ENCODE measurements at places on chromosomes 1 and 21. TPM values are rescaled to one million over a fixed set of nuclear protein-coding genes. Genes with fewer than 3 reads are reported as not detected.

Gene WNT3A
- total RNA-seq, result not detected

Gene THEM5
- total RNA-seq, result not detected

Gene GUCA2A
- total RNA-seq, result not detected

Gene FLG2
- not detected for total RNA-seq

Gene RHBDL2
- total RNA-seq, result not detected

Gene PTPN7
- 1.2 TPM for total RNA-seq

Gene TFF2
- not detected for total RNA-seq

- DNase-seq, result no peak
These were observed 265.2 kb upstream of the B3GALT2 start for GRCh38 chr1:193451606-193452005.

GRCh38 chr1:78255383-78255782 lies 209.6 kb downstream of the GIPC2 start:
- DNase-seq, result no peak

- no peak for DNase-seq
These were observed 140.0 kb downstream of the OMA1 start for GRCh38 chr1:58406301-58407071.

DNA sequence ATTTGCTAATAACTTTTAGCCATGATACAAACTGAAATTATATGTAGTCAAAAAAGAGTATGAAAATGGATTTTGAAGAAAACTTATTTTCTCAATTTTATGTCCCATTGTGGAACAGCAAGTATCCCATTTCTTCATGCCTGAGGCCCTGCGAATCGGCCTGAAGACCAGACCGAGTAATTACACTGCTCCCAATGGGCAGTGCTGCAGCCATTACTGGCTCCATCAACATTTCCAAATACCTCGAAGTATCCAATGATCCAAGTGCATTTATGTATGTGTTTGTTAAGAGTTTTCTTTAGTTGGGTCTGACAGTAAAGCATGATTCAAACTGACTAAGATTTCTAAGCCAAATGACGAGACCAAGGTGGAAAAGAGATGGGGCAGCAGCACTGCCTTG lies 44.4 kb downstream of the HSF2BP start:
- DNase-seq, result no peak

DNA sequence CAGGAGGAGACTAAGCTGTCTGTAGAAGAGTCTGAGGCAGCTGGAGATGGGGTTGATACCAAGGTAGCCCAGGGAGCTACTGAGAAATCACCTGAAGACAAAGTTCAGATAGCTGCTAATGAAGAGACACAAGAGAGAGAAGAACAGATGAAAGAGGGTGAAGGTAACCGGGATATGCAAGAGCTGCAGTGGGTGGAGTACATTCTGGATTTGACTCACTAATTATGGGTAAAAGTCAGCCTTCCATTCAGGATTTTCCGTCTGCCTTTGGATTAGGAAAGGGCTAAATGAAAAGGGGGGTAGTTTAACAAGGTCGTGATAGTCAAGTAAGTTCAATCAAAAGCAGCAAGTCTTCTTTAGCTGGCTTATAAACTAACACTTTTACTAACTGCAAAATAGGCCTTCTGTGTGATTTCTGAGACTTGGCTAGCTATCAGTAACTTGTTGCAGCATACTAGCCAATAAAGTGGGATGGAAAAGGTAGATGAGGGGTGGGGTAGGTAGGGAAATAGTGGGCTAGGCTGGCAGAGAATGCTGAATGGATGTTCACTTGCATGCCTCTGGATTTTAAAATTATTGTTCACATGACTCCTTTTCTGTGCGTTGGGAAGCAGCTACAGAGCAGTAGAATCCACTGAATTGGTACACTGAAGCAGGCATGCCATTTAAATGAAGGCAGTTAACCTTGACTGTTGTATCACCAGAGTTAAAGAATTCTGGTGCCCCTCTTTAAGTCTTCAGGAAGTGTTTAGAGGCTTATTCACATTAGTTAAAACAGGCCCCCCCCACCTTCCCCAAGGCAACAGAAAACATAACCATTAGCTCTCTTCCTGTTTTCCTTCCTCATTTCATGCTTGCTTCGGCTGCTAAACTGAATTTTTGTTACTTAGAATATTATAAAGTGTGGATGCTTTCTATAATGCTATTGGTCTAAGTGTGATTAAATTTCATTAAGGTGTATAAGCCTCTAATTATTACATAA lies 15.4 kb downstream of the CCDC17 start:
- DNase-seq, result no peak

DNA sequence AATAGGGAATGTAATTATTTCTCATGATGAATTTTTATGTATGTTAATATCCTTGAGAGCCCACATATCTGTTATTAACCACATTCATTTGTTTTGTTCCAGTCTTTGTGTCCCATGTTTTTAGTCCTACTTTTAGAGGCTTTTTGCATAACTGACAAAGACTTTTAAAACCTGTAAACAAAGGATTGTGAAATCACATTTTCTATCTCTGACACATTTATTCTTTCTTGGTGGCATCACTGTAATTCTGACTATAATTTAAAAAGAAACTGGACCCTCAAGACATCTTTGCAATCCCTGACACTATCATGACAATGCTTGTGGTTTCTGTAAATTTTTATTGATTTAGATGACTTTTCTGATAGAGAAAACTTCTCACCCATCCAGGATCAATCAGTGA lies 313.1 kb downstream of the SIPA1L2 start:
- DNase-seq, result no peak

GRCh38 chr21:46605767-46606426 lies 1.0 kb upstream of the S100B start:
- peak; percentile 84 for DNase-seq

GRCh38 chr1:86504137-86504479 lies 35.4 kb downstream of the CLCA1 start:
- no peak for DNase-seq

DNA sequence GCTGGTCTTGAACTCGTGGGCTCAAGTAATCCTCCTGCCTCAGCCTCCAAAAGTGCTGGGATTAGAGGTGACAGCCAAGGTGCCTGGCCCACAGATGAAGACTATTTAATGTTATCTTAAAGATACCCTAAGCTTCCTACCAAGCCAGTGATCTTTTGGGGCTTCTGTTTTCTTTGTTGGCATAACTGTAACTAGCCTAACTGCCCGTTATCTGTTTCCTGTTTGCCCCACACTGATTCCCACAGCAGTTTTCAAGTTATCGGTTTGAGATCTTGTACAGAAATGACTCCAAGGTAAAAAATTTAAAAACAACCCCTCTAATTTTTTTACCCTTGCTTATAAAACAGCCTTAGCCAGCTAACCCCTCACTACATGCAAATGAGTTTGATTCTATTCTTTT lies 12.4 kb downstream of the SELL start:
- DNase-seq, result no peak

DNA sequence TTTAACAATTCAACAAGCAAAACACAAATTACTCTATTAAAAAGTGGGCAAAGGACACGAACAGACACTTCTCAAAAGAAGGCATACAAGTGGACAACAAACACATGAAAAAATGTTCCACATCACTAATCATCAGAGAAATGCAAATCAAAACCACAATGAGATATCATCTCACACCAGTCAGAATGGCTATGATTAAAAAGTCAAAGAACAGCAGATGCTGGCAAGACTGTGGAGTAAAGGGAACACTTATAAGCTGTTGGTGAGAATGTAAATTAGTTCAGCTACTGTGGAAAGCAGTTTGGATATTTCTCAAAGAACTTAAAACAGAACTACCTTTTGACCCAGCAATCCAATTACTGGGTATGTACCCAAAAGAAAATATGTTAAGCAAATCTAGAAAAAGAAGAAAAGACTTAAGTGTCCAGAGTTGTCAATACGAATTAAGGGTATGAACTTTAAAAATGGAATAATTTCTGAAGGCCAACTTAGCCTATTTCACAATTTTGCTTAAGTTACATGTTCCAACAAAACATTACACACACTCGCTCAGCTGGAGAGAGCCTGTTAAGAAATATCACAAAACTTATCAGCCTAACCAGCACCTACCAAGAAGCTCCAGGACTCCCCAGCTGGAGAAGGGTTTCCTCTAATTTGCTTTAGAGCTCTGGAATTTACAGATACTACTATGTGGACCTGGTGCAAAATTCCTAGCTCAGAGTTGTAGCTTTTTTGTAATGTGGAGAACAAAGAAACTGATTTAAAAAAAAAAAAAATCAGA lies 232.1 kb downstream of the DUSP10 start:
- no peak for DNase-seq

DNA sequence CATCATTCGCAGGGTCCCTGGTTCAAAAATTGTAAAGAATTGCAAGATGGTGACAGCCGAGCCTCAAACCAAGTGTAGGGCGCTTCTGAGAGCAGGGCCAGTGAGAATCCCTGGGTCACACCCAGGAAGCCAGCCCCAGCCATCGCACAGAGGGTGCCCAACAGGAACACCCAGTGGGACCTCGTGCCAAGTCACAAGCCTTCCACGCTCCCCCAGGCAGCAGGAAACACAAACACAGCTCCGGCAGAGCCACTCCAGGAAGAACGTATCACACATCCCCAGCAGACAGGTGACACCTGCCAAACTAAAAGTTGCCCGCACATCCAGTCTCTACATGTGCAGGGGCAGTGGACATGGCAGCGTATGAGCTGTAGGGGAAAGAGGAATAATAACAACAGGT lies 20.2 kb downstream of the DHRS3 start:
- no peak for DNase-seq

DNA sequence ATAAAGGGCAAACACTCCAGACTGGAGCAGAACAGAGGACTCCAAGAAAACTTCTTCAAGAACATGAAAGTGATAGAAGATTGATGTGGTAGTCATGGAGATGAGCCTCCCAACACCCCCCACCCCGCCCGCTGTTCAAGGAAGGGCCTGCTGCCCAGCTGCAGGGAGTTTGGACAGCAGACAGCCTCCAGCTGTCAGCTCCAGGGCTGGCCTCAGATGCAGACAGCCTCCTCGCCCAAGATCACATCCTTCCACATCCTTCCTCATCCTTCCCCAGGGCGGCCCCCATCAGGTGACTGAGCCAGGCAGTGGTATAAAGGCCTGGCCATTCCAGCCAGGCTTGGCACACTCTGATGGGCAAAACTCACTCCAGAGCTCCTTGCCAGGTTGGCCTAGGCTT lies 24.6 kb downstream of the HMGN2 start:
- no peak for DNase-seq

DNA sequence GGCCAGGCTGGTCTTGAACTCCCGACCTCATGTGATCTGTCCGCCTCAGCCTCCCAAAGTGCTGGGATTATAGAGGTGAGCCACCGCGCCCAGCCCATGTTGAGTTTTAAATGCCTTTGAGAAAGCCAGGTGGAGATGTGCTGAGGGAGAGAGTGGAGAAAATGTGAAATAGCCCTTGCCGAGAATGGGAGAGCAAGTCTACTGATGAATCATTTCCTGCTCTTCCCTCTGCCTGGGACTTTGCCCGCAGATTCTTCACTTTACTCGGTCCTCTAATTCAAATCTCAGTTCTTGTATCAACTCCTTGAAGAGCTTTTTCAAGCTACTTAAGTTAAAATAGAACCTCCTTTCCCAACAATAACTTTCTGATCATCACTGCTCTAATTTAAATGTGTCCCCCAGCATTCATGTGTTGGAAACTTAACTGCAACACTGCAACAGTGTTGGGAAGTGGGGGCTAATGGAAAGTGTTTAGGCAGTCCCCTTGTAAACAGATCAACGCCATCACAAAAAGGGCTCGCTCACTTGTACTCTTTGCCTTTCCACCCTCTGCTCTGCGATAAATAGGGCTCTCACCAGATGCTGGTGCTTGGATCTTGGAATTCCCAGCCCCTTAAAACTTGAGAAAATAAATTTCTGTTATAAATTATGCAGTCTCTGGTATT lies 27.8 kb downstream of the OSBPL9 start:
- DNase-seq, result no peak

- DNase-seq, result no peak
These were observed 20.4 kb downstream of the SLC25A33 start for GRCh38 chr1:9559673-9560072.

- no peak for DNase-seq
These were observed 504.0 kb upstream of the OLFM3 start for GRCh38 chr1:102500758-102501157.

Measured in cardiac septum (tissue), 1 donor.